ENCODE measurements at places on chromosomes 16 and 17.

DNA sequence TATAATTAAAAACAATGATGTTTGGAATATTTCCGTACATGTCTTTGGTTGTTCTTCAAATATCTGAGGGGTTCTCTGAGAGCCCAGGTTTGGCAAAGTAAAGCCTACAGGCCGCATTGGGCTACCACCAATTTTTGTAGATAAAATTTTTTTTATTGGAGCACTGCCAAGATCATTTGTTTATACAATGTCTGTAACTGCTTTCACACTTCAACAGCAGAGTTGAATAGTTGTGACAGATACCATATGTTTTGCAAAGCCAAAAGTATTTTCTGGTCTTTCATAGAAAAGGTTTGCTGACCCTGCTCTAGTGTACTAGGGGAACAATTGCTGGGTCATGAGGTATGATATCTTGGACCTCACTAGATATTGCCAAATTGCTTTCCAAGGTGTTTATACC, 10.5 kb downstream of the PPM1D start:
- DNase-seq: no peak

- no peak for DNase-seq
These were observed 2.4 kb downstream of the ANKRD13B start for GRCh38 chr17:29595107-29595942.

DNA sequence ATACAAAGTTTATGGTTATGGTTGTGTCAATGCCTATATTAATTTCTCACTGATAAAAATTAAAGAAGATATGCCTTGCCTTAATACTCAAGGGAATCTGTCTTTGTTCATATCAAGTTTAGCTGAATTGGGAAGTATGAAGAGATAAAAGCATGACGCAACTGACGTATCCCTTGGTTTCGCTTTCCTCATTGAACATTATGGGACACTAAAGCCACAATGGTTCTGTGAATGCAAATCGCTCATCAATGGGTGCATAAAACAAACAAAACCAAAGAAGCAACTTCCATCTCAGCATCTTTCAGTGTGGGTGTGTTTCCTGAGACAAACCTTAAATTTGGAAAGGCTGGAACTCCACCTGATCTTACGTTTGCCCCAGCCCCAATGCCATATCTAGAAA, 108.2 kb downstream of the NPIPB5 start:
- DNase-seq: no peak

GRCh38 chr17:66165537-66166123, 26.3 kb downstream of the CEP112 start:
- peak; percentile 55 for DNase-seq

GRCh38 chr17:35804658-35805192, 4.6 kb upstream of the TAF15 start:
- peak; percentile 74 for DNase-seq

DNA sequence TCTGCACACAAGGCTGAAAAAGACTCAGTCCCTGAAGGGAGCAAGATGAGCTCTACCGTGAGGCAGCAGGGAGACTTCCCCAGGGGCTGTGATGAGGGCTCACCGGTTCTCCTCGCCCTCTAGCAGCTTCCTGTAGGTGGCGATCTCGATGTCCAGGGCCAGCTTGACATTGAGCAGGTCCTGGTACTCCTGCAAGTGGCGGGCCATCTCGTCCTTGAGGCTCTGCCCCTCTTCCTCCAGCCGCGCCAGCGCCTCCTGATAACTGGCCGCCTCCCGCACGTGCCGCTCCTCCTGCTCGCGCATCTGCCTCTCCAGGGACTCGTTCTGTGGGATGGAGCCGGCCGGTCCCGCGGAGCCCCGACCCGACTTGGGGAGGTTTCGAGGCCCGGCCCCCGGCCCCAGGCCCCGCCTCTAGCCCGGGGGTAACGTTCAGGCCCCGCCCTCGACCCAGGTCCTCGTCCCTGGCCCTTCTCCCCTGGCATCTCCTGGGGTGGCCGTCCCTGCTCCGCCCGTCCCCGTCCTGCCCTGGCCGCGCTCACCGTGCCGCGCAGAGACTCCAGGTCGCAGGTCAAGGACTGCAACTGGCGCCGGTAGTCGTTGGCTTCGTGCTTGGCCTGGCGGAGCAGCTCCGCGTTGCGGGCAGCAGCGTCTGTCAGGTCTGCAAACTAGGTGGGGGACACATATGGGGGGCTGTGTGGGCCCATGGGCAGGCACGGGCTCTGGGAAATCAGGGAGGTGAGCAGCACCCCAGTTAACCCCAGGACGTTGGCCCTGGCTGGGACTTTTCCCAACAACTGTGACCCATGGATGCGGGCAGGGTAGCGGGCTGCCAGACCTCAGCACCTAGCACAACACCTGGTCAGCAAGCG, 3.9 kb downstream of the GFAP start:
- DNase-seq: no peak

GRCh38 chr16:1828645-1829410, 1.8 kb downstream of the FAHD1 start:
- DNase-seq: no peak

- no peak for DNase-seq
These were observed 47.6 kb upstream of the RBBP6 start for GRCh38 chr16:24491731-24492130.

DNA sequence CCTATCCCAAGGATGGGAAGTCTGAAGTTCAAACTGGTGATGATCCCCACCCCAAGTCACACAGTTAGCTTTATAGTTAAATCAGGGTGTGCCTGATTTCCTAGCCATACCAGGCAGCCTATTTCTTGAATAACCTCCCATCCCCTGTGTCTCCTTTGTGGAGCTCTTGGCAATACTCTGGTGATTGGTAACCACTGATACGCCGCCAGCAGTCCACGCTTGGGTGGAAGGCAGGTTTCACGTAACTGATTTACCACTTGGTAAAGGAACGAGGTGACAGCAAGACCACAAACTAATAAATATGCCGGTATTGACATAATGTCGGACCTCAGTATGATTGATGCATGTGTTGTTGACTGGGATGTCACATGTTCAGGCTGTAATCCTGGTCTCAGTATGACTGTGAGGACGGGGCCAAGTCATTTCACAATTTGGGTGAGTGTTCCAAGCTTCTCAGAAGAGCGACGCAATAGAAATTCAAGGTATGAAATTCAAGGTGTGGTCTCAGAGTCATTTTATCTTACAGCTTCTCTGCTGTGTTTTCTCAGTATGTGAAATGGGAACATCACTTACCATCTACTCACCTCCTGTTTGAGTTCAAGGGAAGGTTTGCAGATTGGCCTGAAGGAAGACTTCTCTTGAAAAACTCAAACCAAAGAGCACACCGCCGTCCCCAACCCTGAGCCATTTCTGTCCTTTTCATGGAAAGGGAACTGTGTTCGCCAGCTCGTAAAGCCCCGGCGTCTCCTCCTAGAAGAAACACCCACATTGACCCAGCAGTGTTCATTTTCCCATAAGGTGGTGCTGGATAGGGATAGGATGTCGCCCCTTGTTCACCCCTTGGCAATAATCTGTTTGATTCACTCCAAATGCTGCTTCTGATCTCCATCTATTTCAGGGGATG, 678.9 kb downstream of the WWOX start:
- no peak for DNase-seq

GRCh38 chr16:12210258-12210880, 233.8 kb downstream of the SNX29 start:
- DNase-seq: no peak

GRCh38 chr17:7668482-7668881, 17.8 kb downstream of the ATP1B2 start:
- no peak for DNase-seq

GRCh38 chr16:75589306-75589705, 23.1 kb downstream of the GABARAPL2 start:
- DNase-seq: peak; percentile 81

DNA sequence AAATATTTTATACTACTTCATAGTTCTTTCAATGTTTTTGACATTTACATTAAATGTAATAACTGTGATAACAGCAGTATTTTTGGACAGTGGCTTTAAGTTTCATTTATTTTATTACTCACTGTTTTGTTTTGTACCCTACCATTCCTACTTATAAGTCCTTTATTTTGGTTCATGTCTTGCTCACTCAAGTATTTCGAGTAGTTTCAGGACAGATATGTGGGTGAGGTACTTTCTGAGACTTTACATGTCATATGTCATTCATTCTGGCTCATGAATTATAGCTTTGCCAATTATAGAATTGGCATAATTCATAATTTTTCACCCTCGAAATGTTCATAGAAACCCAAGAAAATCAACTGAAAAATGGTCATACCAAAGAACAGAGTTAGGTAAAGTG, 44.4 kb downstream of the PIK3R5 start:
- no peak for DNase-seq

DNA sequence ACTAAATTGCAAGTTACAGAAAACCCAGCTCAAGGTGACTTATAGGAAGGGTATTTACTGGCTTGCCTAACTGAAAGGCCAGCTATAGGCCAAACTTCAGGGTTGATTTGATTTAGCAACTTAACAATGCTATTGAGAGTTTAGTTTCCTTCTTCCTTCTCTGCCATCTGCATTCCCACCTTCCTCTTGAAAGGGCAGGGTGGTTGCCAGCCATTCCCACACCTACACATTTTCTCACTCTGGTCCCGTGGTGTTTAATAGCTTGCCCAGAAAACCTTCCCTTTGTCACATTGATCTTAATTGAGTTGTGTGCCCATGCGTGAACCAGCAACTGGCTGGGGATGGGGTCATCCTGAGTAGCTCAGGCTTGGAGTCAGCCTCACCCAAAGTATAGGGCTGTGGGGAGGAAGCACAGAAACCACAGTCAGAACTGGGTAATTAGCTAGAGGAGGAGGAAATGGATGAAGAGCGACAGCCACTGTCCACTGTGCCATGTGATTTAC, 194.7 kb downstream of the SPECC1 start:
- no peak for DNase-seq

GRCh38 chr16:80989801-80990200, 16.9 kb downstream of the CMC2 start:
- DNase-seq: no peak

DNA sequence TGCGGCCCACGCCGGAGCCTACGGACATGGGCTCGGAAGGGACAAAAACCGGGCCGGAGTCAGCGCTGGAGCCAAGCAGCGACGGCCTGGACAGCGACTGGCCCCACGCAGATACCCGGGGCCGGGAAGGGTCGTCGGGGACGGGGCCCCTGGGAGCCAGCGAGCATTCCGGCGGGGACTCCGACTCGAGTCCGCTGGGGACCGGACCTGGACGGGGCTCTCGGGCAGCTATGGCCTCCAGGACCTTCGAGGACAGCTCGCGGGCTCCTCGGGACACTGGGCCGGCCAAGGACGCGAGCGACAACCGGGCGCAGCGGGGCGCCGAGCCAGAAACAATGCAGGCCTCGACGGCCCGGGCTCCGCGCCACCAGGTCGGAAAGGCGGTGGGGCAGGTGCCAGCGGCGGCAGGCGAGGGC, 1.0 kb downstream of the MYO15B start:
- peak; percentile 51 for DNase-seq

DNA sequence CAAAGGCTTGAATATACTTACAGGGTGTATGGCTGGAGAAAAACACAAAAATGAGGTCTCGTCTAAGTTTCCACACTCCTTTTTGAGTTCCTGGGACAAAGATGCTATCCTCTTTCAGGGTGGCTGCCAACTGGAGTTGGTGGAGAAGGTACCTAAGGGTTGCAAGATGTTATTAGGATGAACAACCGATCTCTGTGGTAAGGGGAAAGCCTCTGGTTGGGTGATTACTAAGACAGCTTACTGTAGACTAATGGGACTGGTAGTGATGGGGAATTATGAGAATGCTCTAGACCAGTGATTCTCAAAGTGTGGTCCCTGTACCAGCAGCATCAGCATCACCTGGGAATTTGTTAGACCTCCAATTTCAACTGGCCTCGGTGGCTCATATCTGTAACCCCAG, 6.0 kb downstream of the ADAT1 start:
- DNase-seq: no peak

GRCh38 chr17:9676820-9677310, 31.5 kb downstream of the USP43 start:
- DNase-seq: no peak

DNA sequence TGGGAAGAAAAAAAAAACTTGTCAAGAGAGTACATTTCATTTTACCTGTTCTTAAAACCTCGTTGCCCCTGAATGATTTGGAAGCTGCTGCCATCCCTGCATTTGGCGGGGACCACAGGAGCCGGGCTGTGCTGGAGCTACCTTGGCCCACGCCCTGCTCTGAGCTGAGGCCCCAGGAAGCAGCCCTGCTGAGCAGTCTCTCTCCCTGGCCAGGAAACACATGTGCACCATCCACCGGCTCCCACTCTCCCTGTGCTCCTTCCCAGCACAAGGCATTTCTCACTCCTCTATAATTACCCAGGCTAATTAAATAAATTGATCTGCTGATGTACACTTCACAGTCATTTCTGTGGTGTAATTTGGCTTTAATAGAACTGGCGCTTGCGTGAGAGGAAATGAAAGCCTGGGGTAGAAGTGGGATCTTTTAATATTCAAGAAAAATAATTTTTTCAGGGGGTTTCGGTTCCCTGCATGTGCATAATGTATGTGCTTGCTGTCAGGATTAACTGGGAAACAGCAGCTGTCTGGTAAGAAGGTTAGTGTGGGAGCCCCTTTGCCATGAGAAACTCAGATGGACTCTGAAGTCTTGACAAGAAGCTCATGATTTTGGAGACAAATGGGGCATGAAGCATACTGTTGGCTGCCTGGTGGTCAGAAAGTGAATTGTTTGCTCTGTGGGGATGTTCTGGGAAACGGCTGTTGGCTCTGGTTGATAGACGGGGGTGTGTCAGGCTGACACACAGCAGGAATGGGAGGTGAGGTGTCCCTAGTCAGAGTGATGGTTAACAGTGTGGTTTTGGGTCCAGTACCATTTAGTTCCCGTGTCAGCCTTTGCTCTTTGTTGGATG, 252.3 kb upstream of the EEF2KMT start:
- no peak for DNase-seq

- DNase-seq: no peak
These were observed 161.1 kb upstream of the TBX2 start for GRCh38 chr17:61238455-61238933.

GRCh38 chr16:35314298-35314697, 1854.9 kb downstream of the TP53TG3F start:
- no peak for DNase-seq

DNA sequence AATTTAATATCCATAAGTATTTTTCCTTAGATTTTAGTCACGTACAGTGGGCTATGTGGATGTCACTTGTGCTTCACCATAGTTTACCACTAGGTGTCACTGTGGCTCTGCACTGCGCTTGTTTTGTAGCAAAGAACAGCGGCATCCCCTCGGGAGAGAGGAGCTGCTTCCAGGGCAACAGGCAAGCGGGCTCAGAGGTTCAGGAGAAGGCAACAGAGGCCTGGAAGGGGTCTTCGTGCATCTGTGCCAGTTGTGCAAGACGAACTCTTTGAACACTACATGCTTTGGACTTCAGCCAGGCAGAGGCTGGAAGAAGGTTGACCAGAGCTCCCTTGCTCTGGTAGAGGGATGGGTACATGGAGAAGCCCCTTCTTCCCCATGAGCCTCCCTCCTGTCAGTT, 20.6 kb downstream of the CYB561 start:
- peak; percentile 87 for DNase-seq

- DNase-seq: no peak
These were observed 31.2 kb downstream of the LYRM9 start for GRCh38 chr17:27862004-27862403.

All from muscle of arm (tissue), 14 donors.